ENCODE measurements at places on chromosomes 2 and 18. TPM values are rescaled to one million over a fixed set of nuclear protein-coding genes. Genes with fewer than 3 reads are reported as not detected.

The ASIC4 gene
- not detected for total RNA-seq

The AGAP1 gene
- total RNA-seq = 9.0 TPM

The MYCN gene
- total RNA-seq = 1.1 TPM

The CNNM3 gene
- total RNA-seq = 13.6 TPM

The RAMP1 gene
- total RNA-seq = 6.4 TPM

The SPATA3 gene
- total RNA-seq = not detected

All from mesangial cell (primary cell).